ENCODE measurements at places on chromosomes 6 and 20. TPM values are rescaled to one million over a fixed set of nuclear protein-coding genes. Genes with fewer than 3 reads are reported as not detected.

The NHLRC1 gene
- total RNA-seq = 2.2 TPM

The ZSCAN23 gene
- 6.1 TPM for total RNA-seq

The YWHAB gene
- total RNA-seq = 38.5 TPM

The BMP2 gene
- 2.2 TPM for total RNA-seq

The SALL4 gene
- total RNA-seq = under 0.01 TPM

The TREML1 gene
- total RNA-seq = not detected

The DYNLRB1 gene
- 57.4 TPM for total RNA-seq

The TAAR9 gene
- total RNA-seq = not detected

The SLC13A3 gene
- total RNA-seq = 2.2 TPM

Measured in bronchial smooth muscle cell (primary cell).